ENCODE measurements at places on chromosomes 3 and 15.
A peak's percentile ranks its signal among the peaks of the same experiment; 100 is the strongest.

GRCh38 chr3:52827441-52827840 lies 3.0 kb downstream of the ITIH4 start:
- no peak for DNase-seq

DNA sequence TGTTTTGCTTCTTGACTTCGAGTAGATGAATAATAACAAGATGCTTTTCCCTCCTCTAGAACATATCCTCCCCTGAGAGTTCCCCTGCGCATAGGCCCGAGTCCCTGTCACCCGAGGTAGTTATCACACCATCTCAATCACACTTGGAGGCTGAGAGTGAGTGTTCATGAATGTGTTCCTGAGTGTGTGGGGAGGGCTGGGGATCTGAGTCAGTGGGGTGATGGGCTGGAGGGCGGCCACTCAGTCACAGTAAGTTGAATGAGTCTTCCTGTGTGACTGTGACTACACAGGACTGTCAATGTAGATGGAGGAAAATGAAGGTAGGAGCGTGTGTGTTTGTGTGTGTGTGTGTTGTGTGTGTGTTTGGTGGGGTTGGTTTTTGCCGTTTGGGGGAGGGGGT lies 71.0 kb downstream of the SETD5 start:
- DNase-seq: no peak

DNA sequence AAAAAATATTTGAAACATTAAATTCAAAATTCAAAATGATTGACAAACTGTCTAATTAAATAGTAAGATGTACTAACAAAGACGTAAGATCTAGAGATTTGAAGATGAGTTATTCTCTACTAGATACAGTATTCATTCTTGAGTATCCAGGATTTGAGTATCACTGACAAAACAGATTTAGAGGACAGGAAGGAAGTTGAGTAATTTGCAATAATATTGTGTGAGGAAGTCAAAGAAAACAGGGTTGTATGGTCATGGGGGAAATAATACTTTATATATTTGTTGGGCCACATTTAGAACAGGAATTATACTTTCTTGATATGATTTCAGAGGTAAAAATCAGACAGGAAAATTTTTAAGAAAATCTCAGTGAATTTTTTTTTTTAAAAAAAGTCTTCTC lies 393.1 kb upstream of the CDIN1 start:
- no peak for DNase-seq

DNA sequence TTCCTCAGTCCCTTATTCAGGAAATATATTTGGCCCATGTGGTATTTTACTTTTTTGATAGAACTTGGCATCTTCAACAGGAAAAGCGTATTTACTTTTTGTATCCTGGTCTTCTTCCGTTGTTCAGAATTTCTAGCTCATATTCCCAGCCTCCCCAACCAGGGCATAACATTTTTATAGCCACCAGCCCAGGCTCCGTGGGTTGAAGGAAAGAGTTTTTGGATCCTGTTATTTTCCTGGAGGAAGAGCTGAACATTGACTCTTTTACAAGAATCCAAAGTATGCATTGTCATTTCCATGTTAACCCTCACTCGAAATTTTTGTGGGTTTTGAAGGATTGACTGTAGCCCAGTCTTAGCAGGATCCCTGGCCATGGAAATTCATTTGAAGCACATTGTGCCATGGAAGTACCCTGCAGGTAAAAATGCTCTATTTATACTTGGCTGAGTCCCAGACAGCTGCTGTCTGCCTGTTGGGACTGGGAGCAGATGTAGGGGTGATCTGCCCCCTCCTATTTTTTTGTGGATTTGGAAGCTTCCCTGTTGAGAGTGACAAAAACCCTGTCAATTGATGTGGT lies 98.8 kb downstream of the AKAP13 start:
- no peak for DNase-seq

DNA sequence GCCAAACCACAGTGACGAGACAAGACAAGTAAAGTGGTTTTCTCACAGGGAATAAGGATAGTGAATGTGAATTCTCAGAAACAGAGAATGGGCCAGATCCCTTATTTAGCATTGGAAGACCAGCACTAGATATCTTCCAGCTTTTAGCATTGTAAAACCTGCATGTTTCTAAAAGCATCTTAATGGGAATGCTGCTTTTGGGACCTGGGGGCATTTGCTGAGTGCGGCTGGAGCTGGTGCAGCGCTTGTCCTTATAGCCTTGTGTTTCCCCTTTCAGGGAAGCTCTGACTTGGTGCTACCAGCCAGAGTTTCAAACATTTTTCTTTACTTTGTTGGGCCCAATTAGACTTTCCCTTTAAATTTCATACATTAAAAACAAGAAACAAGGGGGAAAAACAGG lies 52.9 kb downstream of the CLSTN2 start:
- peak; percentile 46 for DNase-seq

DNA sequence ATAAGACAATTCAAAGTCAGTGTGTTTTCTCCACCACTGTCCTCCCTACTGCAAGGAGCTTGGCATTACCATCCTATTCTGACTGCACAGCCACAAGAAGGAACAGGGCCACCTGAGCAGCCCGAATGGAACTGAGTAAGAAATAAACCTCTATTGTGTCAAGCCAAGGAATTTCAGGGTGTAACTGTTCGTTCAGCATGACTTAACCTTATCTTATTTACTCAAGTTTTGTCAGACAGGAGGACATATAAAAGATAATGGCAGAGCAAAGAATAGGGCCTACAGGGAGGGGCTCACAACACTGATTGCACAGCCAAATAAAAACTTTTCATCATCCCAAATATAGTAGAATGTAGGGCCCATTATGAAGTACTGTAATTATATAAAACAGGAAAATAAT lies 236.1 kb downstream of the NEK10 start:
- DNase-seq: no peak

GRCh38 chr15:69515926-69516325 lies 63.3 kb downstream of the RPLP1 start:
- no peak for DNase-seq

DNA sequence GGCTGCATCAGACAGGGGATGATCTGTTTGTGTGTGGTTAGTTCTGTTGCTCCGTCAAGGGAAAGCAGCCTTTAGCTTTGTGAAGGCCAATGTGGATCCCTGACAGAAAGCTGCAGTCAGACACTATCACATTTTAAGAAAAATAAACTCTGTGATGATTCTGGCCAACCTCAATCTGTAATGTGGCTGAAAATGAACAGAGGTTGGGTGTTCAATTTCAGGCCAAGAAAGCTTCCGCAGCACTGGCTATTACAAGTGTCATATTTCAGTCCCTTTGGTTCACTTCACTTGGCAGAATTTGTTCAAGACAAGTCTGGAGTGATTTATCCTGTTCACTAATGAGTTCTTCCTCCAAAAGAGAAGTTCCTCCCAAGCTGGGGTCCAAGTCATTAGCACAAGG lies 571.8 kb upstream of the IL12A start:
- no peak for DNase-seq

GRCh38 chr3:58720526-58720925 lies 54.0 kb upstream of the FAM3D start:
- DNase-seq: no peak

DNA sequence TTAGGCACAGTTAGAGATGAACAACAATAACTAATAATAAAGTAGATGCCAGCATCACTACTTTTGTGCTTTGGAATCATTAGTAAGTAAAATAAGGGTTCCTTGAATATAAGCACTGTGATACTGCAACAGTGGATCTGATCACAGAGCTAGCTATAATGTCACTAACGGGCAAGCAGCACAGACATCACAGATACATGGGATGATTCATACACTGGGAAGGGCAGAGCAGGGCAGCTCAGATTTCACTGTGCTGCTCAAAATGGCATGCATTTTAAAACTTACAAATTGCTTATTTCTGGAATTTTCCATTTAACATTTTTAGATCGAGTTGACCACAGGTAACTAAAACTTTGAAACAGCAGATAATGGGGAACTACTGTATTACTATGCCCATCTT lies 476.6 kb downstream of the FHIT start:
- DNase-seq: no peak

DNA sequence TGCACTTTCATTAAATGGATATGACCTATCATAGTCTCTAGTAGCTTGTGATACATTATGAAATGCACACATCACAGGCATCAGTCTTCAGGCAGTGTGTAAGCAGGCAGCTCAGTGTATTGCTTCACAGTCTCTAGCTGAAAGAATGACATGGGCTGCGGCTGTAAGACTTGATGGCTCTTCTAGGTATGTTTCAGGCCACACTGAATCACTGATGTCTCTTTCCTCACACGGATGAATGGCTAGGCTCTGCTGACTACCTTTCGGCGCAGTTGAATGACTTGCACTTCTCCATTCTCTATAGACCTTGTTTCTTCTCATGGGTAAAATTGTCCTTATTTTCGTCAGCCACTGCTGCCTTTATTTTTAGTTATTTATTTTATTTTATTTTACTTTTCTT lies 15.4 kb downstream of the APH1B start:
- no peak for DNase-seq

DNA sequence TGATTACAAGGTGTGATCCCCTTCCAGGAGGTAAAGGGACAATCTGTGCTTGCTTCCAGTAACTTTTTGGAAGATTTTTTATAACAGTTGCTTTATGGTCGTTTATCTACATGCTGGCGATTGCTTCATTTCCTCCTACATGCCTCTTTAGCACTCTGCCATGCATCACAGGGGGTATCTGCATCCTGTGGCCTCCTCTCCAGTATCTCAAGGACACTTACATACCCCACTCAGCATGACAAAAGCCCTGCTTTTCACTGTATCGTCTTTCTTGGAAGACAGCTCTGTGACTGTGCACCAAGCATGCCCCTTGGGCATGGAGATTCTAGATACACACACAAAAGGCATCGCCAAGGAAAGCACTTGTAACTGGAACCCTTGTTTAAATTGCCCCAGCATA lies 25.3 kb downstream of the CAPN3 start:
- DNase-seq: no peak

GRCh38 chr3:152737021-152737908 lies 97.7 kb upstream of the P2RY1 start:
- no peak for DNase-seq

DNA sequence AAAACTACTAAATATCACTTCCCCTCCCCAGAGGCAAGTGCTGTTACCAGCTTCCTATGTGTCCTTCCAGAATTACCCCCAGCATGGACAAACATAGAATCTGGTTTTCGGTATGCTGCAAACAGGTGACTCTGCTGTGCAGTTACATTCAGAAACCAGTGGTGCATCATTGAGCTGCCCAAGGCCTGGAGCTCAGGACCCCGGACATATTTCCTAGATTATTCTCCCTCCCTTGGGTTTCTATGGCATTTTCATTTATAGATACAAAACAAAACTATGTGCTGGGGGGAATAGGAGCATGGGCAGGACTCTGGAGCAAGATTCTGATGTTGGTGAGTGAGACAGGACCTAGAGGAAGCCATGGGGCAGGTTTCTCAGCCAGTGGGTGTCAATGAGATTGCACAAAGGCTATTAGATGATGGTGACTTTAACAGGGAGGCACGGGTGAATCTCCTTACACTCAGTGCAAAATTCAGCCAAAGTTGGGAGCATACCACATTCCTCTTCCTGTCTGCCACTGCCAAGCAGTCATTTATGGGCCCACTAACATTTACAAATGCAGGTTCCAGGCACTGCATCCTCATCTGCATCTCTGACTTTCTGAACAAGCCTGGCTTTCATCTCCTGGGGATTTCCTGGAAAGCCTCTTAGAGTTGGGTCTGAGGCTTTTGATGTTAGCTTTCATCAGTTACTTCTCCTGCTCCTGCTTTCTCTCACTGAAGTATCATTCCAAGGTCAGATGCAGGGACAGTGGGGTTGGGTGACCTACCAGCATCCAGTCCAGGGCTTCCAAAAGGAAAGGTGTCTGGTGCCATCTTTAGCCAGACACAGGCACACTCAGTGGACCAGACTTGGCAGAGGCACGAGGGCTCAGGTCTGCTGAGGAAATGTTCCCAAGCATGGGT lies 44.5 kb downstream of the CMTM7 start:
- no peak for DNase-seq

DNA sequence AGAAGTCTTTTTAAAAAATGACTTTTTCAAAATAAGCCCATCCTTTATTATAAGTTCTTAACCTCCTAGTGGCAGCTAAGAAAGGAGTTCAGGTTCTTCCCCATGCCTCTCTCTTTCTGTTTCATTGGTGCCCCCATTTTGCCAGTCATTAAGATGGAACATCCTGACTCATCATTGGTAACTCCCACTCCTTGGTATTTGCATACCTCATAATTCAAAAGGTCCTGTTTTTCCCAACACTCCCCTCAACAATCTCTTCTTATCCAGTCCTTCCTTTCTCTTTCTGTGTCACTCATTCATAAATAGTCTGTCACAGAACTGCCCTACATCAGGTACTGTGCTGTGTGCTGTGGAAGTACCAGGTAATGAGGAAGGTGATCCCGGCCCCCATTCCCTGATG lies 394.0 kb downstream of the FOXP1 start:
- DNase-seq: no peak

GRCh38 chr3:71466483-71466882 lies 117.0 kb downstream of the FOXP1 start:
- DNase-seq: no peak

DNA sequence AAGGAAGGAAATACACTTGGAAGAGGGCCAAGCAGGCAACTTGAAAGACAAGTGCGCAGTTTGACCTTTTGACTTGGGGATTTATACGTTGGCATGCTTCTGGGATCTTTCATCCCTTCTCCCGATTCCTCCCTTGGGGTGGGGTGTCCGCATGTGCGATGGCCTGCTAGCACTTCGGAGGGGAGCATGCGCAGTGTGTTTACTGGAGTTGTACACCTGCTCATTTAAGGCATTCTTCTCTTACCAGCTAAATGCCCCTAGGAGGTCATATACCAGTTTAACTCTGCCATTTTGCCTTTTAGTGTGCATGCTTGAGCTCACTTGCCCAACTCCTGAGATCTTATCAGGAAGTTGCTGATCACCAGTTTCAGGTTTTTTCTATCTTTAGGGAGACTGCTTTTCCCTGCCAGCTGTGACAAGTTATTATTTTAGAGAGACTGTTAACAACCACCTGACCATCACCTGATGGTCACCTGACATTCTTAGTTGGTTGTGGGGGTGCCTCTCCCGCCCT lies 63.5 kb downstream of the BFSP2 start:
- no peak for DNase-seq

DNA sequence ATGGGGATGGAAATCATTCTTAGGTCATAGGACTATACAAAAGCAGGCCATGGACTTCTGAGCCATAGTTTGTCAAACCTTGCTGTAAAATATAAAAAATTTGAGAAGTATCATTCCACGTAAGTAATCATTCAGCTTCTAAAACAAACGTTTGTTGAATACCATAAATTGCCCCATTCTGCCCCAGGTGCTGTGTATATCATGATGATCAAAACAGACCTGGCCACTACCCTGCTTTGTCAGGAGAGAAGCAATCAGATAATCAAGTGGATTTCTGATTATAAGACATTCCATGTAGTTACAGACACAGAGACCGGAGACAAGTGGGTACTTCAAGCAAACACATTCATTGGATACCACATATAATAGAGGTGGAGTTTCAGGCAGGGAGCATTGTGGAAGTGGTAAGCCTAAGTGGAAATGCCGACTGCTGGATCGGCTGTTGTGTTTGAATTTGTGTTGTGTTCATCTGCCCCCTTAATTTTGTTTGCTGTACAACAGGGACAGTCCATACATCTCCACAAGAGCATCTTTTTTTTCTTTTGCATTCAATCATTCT lies 61.7 kb downstream of the TGFBR2 start:
- no peak for DNase-seq

All from BE2C (cell line).